ENCODE measurements at places on chromosomes 4 and X. TPM values are rescaled to one million over a fixed set of nuclear protein-coding genes. Genes with fewer than 3 reads are reported as not detected.

Gene FGB
- total RNA-seq: not detected

Gene TRIM75
- not detected for total RNA-seq

Gene SPACA5
- total RNA-seq: not detected

Gene MAPK10
- total RNA-seq: 0.28 TPM

Gene TCP11X2
- not detected for total RNA-seq

Gene RGN
- not detected for total RNA-seq

Gene FAM47A
- total RNA-seq: not detected

Gene PAGE2B
- 1.0 TPM for total RNA-seq

DNA sequence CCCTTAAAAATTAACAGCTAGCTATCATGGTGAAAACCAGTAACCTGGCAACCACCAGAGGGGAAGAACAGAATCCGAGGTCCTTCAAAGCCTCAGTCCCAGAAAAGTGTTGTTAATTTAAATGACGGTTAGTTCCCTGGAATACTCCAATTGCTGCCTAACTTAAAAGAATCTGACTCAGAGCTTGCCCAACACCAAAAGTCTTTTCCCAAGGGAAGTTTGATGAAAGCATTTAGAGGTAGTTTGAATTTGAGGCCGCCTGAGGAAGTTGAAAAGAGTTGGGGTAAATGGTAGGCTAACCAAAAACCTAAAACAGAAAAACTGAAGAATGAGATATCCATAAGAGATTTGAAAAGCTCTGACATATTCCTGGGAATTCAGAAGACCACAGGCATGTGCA lies 46.6 kb downstream of the IL13RA2 start:
- DNase-seq: no peak
- no peaks in the 10 kb centered on the region for H3K36me3 ChIP-seq
- no peaks in the 10 kb centered on the region for H3K27me3 ChIP-seq

- H3K4me1 ChIP-seq: no peaks in the 10 kb centered on the region
- no peaks in the 10 kb centered on the region for H3K27me3 ChIP-seq
- no peaks in the 10 kb centered on the region for H3K36me3 ChIP-seq
- DNase-seq: no peak
These were observed 46.1 kb downstream of the SMAD1 start for GRCh38 chr4:145527773-145528172.

DNA sequence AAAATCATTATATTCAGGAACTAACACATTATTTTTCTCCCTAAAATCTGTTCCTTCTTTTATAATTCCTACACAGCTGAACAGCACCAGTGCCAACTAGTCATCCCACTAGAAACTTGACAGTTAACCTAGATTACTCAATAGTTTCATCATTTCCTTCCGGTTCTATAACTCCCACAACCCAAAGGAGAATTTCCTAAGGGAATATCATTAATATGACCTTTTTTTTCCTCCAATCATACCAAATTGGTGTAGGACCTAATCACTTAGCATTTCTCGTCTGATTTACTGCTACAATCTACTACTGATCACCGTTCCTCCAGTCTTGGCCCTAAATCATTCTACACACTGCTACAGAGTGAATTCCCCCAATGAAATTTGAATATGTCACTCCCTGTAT lies 45.9 kb downstream of the WDFY3 start:
- no peak overlapping the region for H3K4me3 ChIP-seq
- H3K27me3 ChIP-seq: no peaks in the 10 kb centered on the region
- H3K4me1 ChIP-seq: no peaks in the 10 kb centered on the region
- DNase-seq: no peak
- no peaks in the 10 kb centered on the region for H3K36me3 ChIP-seq

DNA sequence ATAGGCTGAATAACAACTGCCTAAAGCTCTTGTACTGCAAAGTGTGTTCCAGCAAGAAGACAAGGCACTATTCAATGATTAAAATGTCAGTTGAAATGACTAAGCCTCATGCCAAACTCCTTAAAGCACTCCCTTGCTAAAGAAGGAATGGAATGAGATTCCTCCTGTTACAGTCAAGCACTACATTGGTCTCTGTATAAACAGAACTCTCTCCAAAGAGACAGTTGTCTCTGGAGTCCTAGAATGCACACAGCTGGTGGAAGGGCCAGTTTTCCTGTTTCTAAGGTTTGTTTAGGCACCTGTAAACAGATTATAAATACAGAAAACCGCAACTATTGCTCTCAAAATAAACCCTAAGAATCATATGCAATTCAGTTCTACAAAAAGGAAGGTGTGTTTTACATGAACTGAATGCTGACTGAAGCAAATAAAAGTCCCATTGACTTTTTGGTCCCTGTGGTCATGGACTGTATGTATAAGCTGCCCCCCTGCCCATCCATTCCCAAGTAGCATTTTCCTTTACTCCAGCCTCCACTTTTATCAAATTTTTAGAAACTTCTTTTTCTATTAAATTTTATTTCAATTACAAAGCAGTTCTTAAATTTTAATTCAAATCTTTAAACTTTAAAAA lies 47.0 kb downstream of the FAT1 start:
- no peak overlapping the region for H3K4me3 ChIP-seq
- no peaks in the 10 kb centered on the region for H3K36me3 ChIP-seq
- H3K4me1 ChIP-seq: no peaks in the 10 kb centered on the region
- H3K27me3 ChIP-seq: no peaks in the 10 kb centered on the region

DNA sequence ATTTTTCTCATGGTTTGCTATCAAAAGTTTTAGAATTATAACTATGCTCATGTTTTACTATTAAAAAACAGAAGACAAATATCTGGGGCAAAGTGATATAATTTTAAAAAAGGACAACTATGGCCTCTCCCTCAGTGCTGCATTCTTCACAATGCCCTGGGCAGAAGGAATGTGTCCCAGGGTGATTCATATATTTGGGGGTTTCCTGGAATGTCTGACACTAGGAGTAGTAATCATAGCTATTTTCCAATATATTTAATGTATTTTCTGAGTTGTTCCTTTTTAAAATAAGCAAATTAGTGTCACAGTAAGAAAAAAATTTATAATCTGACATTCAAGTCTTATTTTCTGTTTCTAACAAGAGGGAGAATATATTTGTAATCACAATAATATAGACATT lies 281.7 kb downstream of the UNC5C start:
- no peak overlapping the region for H3K4me3 ChIP-seq
- H3K27me3 ChIP-seq: no peaks in the 10 kb centered on the region
- no peaks in the 10 kb centered on the region for H3K36me3 ChIP-seq
- DNase-seq: no peak
- H3K27ac ChIP-seq: no peak overlapping the region

GRCh38 chr4:188295899-188296298 lies 156.7 kb downstream of the TRIML1 start:
- H3K36me3 ChIP-seq: no peaks in the 10 kb centered on the region
- H3K4me3 ChIP-seq: no peak overlapping the region
- DNase-seq: no peak
- H3K27me3 ChIP-seq: no peaks in the 10 kb centered on the region

DNA sequence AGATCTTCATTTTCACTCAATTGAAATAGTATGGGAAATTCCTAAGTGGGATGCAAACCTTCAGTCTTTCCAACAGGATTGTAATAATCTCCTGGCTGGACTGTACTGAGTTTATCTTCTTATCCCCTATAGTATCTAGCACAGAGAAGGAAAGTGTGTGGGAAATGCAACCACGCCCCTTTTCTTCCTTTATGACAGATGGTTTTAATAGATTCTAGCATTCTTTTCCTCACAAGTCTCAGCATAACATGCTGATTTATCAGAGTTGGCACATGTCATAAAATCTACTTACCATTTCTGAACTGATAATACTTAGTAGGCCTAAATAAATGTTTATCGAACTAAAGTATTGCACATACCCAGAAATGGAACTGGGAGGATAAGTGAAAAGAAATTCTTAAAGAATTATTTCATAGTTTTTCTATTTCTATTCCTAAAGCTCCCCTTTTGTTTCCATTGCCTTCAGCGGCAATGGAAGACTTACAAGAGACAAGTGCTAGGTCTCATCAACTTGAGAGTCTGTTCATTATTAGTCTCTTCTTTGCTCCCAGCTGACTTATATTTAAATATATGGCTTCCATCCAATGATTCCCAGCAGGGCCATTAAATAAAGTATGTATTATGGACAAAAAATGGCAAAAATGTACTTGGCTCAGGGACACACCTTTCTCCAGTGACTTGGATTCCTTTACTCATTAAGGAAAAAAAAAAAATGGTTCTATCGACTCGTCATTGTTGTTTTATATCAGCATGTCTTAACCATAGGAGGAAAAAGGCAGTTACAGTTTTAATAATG lies 484.5 kb downstream of the IL1RAPL1 start:
- DNase-seq: no peak
- no peaks in the 10 kb centered on the region for H3K36me3 ChIP-seq
- H3K27ac ChIP-seq: no peak overlapping the region
- H3K27me3 ChIP-seq: no peaks in the 10 kb centered on the region

DNA sequence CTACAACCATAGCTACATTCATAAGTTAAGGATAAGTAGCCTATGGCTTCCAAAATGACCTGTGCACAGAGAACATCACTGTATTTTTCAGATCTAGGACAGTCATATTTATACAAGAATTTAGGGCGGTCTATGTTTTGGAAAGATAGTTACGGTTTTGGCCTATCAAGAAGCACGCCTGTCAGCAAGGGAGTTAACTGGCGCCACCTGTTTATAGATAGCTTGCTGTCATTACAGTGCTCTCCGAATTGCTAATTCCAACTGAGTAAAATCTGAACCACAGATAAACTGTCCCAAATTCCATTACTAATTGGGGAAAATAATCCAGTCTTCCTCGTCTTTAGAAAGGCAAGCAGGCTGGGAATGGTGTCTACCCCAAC lies 646 bp downstream of the ABCB7 start:
- no peaks in the 10 kb centered on the region for H3K36me3 ChIP-seq
- peaks cover 3% of the 10 kb centered on the region for H3K4me1 ChIP-seq
- H3K4me3 ChIP-seq: peak overlapping the region; percentile 77
- DNase-seq: peak; percentile 1
- no peaks in the 10 kb centered on the region for H3K27me3 ChIP-seq

DNA sequence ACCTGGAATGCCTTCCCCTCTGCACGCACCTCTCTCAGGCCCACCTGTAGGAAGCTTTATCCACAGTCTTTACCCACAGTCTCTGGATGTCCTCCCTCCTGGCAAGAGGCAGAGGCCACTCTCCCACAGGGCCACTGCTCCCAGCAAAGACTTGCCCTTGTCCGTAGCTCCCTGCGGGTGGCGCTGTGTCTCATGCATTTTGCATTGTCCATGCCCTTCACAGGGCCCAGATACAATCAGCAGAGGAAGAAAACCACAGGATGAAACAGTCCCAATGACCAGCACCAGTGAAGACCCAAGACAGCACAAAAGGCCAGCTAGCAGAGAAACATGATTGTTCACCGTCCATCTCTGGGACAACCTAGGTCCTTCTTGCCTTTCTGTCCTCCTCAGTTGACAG lies 2.1 kb upstream of the NSG1 start:
- H3K4me1 ChIP-seq: peaks cover 25% of the 10 kb centered on the region
- H3K4me3 ChIP-seq: no peak overlapping the region
- no peaks in the 10 kb centered on the region for H3K36me3 ChIP-seq
- DNase-seq: no peak
- no peak overlapping the region for H3K27ac ChIP-seq
- peaks cover 15% of the 10 kb centered on the region for H3K27me3 ChIP-seq

- H3K27ac ChIP-seq: no peak overlapping the region
- H3K4me3 ChIP-seq: no peak overlapping the region
- no peaks in the 10 kb centered on the region for H3K36me3 ChIP-seq
These were observed 212.3 kb downstream of the NAP1L3 start for GRCh38 chrX:93461060-93461459.

GRCh38 chr4:848803-849477 lies 23.0 kb upstream of the CPLX1 start:
- peaks cover 41% of the 10 kb centered on the region for H3K36me3 ChIP-seq
- H3K4me3 ChIP-seq: no peak overlapping the region
- H3K27me3 ChIP-seq: no peaks in the 10 kb centered on the region
- DNase-seq: no peak
- no peaks in the 10 kb centered on the region for H3K4me1 ChIP-seq

DNA sequence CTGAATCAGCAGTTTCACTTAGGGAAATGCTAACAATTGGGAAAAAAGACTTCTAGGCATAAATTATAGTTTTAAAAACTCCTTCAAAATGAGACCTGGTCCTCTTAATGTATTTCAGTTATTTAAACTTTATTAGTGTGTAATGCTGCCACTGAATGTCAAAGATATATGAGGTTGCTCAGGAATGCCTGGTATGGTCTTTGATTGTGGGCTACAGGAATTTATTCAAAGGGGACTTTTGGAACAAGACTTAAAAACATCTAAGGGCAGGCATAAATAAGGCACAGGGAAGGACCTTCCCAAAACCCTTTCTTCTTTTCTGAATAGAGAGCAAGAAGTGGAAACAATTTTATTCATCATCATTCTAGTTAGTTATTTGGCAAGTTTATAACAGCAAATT lies 439.1 kb downstream of the TLL1 start:
- H3K27me3 ChIP-seq: no peaks in the 10 kb centered on the region
- no peak overlapping the region for H3K27ac ChIP-seq
- no peak for DNase-seq
- H3K4me1 ChIP-seq: no peaks in the 10 kb centered on the region

- no peak overlapping the region for H3K4me3 ChIP-seq
- no peak overlapping the region for H3K27ac ChIP-seq
- no peak for DNase-seq
- no peaks in the 10 kb centered on the region for H3K36me3 ChIP-seq
These were observed 79.6 kb upstream of the LRPAP1 start for GRCh38 chr4:3611778-3612177.

- H3K36me3 ChIP-seq: no peaks in the 10 kb centered on the region
- H3K27ac ChIP-seq: peak overlapping the region; percentile 93
- H3K4me3 ChIP-seq: peak overlapping the region; percentile 36
These were observed 25.8 kb upstream of the CHRNA9 start for GRCh38 chr4:40309250-40309774.

GRCh38 chr4:129526812-129527211 lies 430.9 kb downstream of the C4orf33 start:
- no peak overlapping the region for H3K27ac ChIP-seq
- no peaks in the 10 kb centered on the region for H3K4me1 ChIP-seq
- no peak for DNase-seq
- no peaks in the 10 kb centered on the region for H3K27me3 ChIP-seq

DNA sequence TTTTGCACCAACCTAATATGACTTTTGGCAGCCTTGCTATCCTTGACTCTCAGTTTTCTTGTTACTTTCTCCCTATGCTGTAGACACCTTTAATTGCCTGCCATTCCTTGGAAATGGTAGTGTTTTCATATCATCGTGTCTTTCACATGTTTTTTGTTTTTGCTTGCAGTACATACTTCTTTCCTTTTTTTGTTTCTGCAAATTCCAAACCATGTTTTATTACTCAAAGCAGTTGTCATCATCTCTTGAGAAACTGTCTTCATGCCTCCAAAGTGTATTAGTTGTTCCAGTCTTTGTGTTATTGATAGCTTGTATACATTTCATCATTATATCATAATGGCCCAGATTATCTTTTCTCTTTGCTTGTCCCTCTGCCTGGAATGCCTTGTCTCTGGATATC lies 57.1 kb downstream of the PDLIM5 start:
- H3K27ac ChIP-seq: no peak overlapping the region
- no peaks in the 10 kb centered on the region for H3K4me1 ChIP-seq
- H3K27me3 ChIP-seq: no peaks in the 10 kb centered on the region
- no peaks in the 10 kb centered on the region for H3K36me3 ChIP-seq
- DNase-seq: no peak
- no peak overlapping the region for H3K4me3 ChIP-seq

Measured in CD4-positive, alpha-beta T cell (primary cell).